ENCODE measurements at places on chromosomes 16 and 17. TPM values are rescaled to one million over a fixed set of nuclear protein-coding genes. Genes with fewer than 3 reads are reported as not detected.

The ERN2 gene
- total RNA-seq = 0.83 TPM

The PROCA1 gene
- total RNA-seq = 2.6 TPM

The IKZF3 gene
- not detected for total RNA-seq

The ALOX15B gene
- total RNA-seq = not detected

The DNAAF8 gene
- 0.26 TPM for total RNA-seq

The CBLN1 gene
- total RNA-seq = not detected

The TMC8 gene
- total RNA-seq = not detected

The TEX14 gene
- under 0.01 TPM for total RNA-seq

The KIFC3 gene
- total RNA-seq = 44.9 TPM

The C16orf46 gene
- total RNA-seq = not detected

The KRT20 gene
- total RNA-seq = not detected

The MEIOB gene
- not detected for total RNA-seq

The B3GNT9 gene
- total RNA-seq = 34.7 TPM

The MYH2 gene
- total RNA-seq = not detected

The CHAD gene
- not detected for total RNA-seq

The MMP15 gene
- 2.1 TPM for total RNA-seq

The MCRIP1 gene
- 118 TPM for total RNA-seq

The TNP2 gene
- total RNA-seq = not detected

The DLX3 gene
- not detected for total RNA-seq

The GLP2R gene
- not detected for total RNA-seq

The TNFSF13 gene
- total RNA-seq = 1.5 TPM

The ZG16B gene
- not detected for total RNA-seq

The DHODH gene
- total RNA-seq = 2.8 TPM

The LYRM9 gene
- 4.4 TPM for total RNA-seq

The CYB5B gene
- total RNA-seq = 87.4 TPM

The JUP gene
- total RNA-seq = 13.2 TPM

The KIF2B gene
- not detected for total RNA-seq

The WNT3 gene
- total RNA-seq = 1.3 TPM

The ZNF469 gene
- total RNA-seq = 1.3 TPM

The C17orf67 gene
- total RNA-seq = 1.7 TPM

The ASGR1 gene
- total RNA-seq = 0.66 TPM

The OTOP3 gene
- not detected for total RNA-seq

The GINS2 gene
- total RNA-seq = 0.26 TPM

The PDIA2 gene
- not detected for total RNA-seq

The IGF2BP1 gene
- total RNA-seq = under 0.01 TPM

The PRSS27 gene
- 1.2 TPM for total RNA-seq

The CCDC57 gene
- total RNA-seq = 8.2 TPM

The RCVRN gene
- total RNA-seq = not detected

The FOXN1 gene
- total RNA-seq = not detected

The AKTIP gene
- 21.3 TPM for total RNA-seq

The NRN1L gene
- 0.17 TPM for total RNA-seq

The CMTM2 gene
- total RNA-seq = not detected

The FAM83G gene
- total RNA-seq = 6.3 TPM

The OR1F1 gene
- not detected for total RNA-seq

The CCL11 gene
- not detected for total RNA-seq

The GGT6 gene
- not detected for total RNA-seq

The ACLY gene
- 108 TPM for total RNA-seq

The P2RX1 gene
- under 0.01 TPM for total RNA-seq

The KRT36 gene
- total RNA-seq = not detected

The ABCA6 gene
- total RNA-seq = 23.1 TPM

The LHX1 gene
- total RNA-seq = not detected

The DDX28 gene
- total RNA-seq = 12.3 TPM

The NOD2 gene
- total RNA-seq = 0.26 TPM

The MOSMO gene
- total RNA-seq = 10.8 TPM

The LCMT1 gene
- 49.6 TPM for total RNA-seq

The ABCC6 gene
- total RNA-seq = 6.3 TPM
